ENCODE measurements at places on chromosomes 7 and 10. TPM values are rescaled to one million over a fixed set of nuclear protein-coding genes. Genes with fewer than 3 reads are reported as not detected.

Gene ARHGEF5
- total RNA-seq = 4.3 TPM

Gene TAF3
- total RNA-seq = 3.0 TPM

Gene SLC39A12
- total RNA-seq = not detected

Gene GIMAP7
- total RNA-seq = 16.7 TPM

Gene UNCX
- not detected for total RNA-seq

Gene LRIT1
- not detected for total RNA-seq

Gene NPFFR1
- total RNA-seq = under 0.01 TPM

Gene EIF5AL1
- total RNA-seq = 0.27 TPM

Gene FAM25C
- not detected for total RNA-seq

Gene PRKG1
- 67.3 TPM for total RNA-seq

Gene SLIT1
- under 0.01 TPM for total RNA-seq

Gene SORCS1
- total RNA-seq = 0.27 TPM

Gene CUBN
- total RNA-seq = 3.2 TPM

Gene NUDT5
- total RNA-seq = 25.0 TPM

Gene NKX2-3
- 15.1 TPM for total RNA-seq

Gene ACSM6
- total RNA-seq = not detected

Gene IKZF1
- 183 TPM for total RNA-seq

Gene AMPH
- not detected for total RNA-seq

Gene FFAR4
- total RNA-seq = not detected

Gene TLX1
- total RNA-seq = not detected

Gene CAV2
- total RNA-seq = 2.2 TPM

Gene SVOPL
- total RNA-seq = 3.8 TPM

Gene NRP1
- under 0.01 TPM for total RNA-seq

Gene STEAP4
- total RNA-seq = under 0.01 TPM

Gene PAXIP1
- total RNA-seq = 9.7 TPM

Gene LRRC61
- 46.6 TPM for total RNA-seq

Gene SP8
- not detected for total RNA-seq

Gene RPA3
- total RNA-seq = 9.7 TPM

Gene NPM3
- 136 TPM for total RNA-seq

Gene CDK14
- 7.5 TPM for total RNA-seq

Gene OR2A12
- total RNA-seq = not detected

Gene GPR26
- under 0.01 TPM for total RNA-seq

Gene NEBL
- 0.27 TPM for total RNA-seq

Gene HMX2
- not detected for total RNA-seq

Gene FBXO24
- 0.81 TPM for total RNA-seq

Gene TOMM7
- total RNA-seq = 140 TPM

Gene VWC2
- under 0.01 TPM for total RNA-seq

Gene RPEL1
- total RNA-seq = 0.27 TPM

Gene EPHA1
- total RNA-seq = 6.2 TPM

Gene DNAH11
- under 0.01 TPM for total RNA-seq

Gene CALML5
- not detected for total RNA-seq

Gene MYO1G
- total RNA-seq = 150 TPM

Gene CRPPA
- total RNA-seq = 2.7 TPM

Gene CALML3
- total RNA-seq = not detected

Gene SH2D4B
- under 0.01 TPM for total RNA-seq

Gene CPA2
- total RNA-seq = under 0.01 TPM

Gene CPXM2
- total RNA-seq = not detected

Gene HOXA13
- total RNA-seq = not detected

Gene KEL
- total RNA-seq = 2.4 TPM

Gene NPC1L1
- total RNA-seq = under 0.01 TPM

Gene LRGUK
- total RNA-seq = 0.54 TPM

Gene TMEM225B
- total RNA-seq = 0.54 TPM

Gene KIF11
- 1.6 TPM for total RNA-seq

Gene TRIP6
- total RNA-seq = 44.7 TPM

Gene NOS3
- 0.27 TPM for total RNA-seq

Gene LIPM
- not detected for total RNA-seq

Gene MINDY3
- 5.1 TPM for total RNA-seq
